ENCODE measurements at places on chromosomes 1 and 21.

DNA sequence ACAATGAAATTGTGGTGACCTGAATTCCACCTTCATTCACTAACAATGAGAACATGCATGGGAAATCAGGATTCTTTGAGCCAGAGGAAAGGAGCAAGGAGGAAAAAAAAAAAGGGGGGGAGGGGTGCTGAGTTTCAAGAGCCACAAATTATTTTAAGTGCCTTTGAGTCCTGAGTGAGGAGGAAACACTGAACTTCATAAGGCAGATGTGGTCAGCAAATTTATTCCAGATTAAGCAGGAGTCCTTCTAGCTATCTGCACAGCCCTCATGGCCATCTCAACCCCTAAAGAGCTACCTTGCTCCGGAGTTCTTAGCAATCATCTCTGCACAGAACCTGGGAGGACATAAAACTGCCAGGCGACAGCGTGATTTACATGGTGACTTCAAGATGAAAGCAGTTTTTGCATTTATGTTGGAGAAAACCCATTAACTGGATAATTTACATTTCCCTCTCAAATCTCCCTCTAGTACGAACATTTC, 21.7 kb downstream of the ASTN1 start:
- DNase-seq = no peak

DNA sequence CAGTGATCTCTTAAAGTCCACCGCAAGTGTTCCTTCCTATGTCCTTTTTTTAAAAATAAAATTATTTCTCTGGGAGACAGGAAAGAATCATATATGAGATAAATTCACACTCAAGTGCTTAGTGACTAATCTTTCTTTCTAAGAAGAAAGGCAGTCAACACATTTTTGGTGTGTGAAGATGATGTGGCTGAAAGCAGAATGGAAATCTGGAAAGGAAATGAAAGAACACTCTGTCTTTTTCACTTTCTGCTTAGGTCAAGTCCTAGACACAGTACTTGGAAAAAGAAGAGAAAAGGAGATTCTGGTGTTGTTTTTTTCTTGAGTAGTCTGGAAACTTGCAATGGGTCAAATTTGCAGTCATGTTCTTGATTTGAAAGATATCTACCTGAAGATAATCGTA, 45.5 kb upstream of the PRRX1 start:
- DNase-seq = no peak

DNA sequence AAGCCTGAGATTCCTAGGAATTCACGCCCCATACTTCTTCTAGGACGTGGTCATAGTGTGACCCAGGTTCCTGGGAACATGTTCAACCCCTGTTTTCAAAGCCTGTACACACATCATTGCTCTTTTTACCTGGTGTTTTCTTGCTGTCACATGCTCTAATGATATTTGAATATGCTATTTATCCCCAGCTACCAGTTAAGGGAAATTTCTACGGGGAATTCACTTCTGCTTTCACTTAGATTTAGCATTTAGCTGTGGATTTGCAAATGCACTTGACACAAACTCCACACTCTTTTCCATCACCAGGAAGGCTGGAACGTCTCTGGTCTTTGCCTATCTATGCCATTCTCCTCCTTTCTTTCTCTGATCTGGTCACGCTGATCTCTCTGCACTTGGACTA, 11.3 kb upstream of the SAMSN1 start:
- DNase-seq = no peak

GRCh38 chr1:53133261-53134041, 9.0 kb downstream of the SLC1A7 start:
- DNase-seq = no peak

GRCh38 chr1:232954594-232955365, 4.4 kb downstream of the NTPCR start:
- DNase-seq = no peak

DNA sequence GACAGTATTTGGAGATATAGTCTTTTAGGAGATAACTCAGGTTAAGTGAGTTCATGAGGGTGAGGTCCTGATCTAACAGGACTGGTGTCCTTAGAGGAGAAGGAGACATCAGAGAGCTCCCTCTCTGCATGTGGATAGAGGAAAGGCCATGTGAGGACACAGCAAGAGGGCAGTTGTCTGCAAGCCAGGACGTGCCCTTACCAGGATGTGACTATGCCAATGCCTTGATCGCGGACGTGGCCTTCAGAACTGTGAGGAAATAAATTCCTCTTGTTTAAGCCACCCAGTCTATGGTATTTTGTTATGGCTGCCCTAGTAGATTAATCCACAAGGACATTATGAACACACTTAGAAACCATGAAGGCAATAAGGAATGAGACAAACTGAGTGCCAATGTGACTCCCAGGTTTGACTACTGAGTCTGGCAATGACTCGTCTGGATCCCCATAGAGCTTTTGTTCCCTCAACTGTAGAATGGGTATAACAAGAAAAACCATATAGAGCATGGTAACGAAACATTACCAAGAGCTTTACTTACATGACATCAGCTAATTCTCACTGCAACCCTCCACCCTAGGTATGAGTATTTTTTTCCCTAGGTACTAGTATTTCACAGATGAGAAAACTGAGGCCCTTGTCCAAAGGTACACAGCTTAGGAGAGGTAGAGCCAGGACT, 6.5 kb downstream of the URB1 start:
- DNase-seq = no peak

GRCh38 chr1:24413350-24414163, at the start of gene STPG1:
Gene STPG1, minus strand, starts transcription at chr1:24413782. Its CDS starts 12,394 bp downstream, at chr1:24401388.
- peak; percentile 82 for DNase-seq

GRCh38 chr1:27576806-27577227, 27.1 kb downstream of the AHDC1 start:
- no peak for DNase-seq

DNA sequence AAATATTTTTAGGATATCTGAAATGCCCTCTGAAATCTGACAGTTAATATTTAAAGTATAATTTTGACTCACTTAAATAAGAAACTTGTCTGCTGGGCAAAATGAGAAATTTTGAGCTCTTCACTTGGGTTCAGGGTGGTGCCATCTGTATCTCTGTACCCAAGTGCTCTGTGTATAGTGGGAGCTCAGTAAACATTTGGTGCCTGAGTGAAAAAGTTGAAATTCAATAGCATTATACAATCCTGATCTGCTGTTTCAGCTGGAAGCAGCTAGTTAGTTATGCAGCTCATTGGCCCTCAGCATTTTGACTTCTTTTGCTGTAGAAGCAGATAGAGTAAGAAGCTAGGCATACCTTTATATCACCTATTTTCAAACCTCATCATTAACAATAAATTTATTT, 73.3 kb downstream of the RPE65 start:
- no peak for DNase-seq

GRCh38 chr1:40582116-40582515, 50.7 kb downstream of the ZNF684 start:
- no peak for DNase-seq
